ENCODE measurements at places on chromosomes 4 and X.

DNA sequence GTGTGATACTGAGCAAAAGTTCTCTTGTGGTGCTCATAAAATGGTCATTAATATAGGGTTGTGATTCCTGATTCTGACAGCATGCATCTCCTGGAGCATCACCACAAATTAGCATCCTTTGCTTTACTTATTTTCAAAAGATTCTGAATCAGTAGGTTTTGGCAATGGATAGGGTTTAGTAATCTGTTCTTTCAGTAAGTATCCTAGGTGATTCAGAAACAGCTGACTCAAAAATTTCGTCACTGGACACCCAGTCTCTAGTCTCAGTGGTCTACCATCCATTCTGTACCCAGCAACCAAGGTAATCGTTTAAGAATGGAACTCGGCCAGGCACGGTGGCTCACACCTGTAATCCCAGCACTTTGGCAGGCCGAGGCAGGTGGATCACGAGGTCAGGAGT is 4.1 kb downstream of the CBLL2 start:
- DNase-seq: no peak

- peak; percentile 63 for DNase-seq
Measured at GRCh38 chrX:123803331-123803983, 56.4 kb upstream of the XIAP start.

DNA sequence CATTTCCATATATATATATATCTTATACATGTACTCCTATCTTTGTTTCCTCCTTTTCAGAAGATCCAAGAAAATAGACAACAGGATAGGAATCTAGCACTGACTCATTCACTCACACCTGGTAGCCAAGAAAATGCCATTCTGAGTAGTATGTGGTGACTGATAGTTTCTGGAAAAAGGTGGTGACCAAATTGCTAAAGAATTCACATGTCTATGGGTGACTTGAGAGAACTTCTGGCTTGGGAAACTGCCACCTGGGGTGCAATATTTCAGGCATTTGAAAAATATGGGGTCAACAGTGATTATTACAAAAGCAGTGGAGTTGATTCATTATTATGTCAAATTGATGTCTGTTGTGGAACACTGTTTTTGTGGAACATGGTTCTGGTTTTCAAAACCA is 605.1 kb downstream of the PCDH18 start:
- DNase-seq: no peak

DNA sequence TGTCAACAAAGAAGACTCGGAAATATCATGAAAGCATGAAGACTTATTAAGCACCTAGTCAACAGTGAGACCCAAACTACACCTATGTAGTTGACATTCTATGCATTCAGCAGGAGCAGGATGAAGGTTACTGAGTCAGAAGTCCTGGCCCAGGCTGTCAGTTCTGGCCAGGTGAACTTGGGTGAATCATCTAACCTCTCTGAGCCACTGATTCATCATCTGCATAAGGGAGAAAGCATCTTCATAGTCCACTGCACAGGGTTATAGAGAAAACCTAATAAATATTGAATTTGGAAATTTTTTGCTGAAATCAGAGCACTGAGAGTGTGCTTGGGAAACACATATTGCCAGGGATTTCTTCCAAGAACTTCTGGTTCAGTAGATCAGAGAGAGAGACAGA is 296.0 kb upstream of the SFRP2 start:
- DNase-seq: no peak

GRCh38 chr4:15649914-15650545 is 5.1 kb downstream of the FBXL5 start:
- no peak for DNase-seq

GRCh38 chrX:73668779-73669178 is 105.8 kb downstream of the CHIC1 start:
- DNase-seq: no peak

DNA sequence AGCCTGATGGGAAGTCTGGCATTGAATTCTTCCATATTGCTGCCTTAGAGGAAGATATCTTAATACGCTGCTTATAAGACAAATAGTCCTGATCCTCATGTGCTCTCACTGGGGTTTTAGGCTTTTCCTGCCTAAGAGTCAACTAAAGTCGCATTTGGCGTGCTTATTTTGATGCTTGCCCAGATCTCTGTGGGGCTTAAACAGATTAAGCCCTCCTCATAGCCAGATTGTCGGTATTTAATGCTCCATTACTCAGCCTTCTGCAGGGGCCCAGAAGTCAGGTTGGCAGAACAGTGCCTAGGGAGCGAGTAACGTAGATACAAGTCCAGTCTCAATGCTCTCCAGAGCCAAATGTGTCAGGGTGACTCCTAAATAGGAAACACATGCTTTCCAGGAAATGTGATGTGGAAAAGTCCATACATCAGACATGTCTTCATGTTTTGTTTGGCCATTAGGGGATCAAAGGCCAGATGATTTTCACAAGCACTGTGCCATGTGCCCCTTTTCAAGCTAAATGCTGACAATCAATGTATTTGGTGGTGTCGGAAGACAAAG is 262.8 kb downstream of the PRDM5 start:
- DNase-seq: no peak

- DNase-seq: no peak
Measured at GRCh38 chrX:27599928-27600327, 9.8 kb downstream of the DCAF8L2 start.
